ENCODE measurements at places on chromosomes 5 and 9. TPM values are rescaled to one million over a fixed set of nuclear protein-coding genes. Genes with fewer than 3 reads are reported as not detected.

DNA sequence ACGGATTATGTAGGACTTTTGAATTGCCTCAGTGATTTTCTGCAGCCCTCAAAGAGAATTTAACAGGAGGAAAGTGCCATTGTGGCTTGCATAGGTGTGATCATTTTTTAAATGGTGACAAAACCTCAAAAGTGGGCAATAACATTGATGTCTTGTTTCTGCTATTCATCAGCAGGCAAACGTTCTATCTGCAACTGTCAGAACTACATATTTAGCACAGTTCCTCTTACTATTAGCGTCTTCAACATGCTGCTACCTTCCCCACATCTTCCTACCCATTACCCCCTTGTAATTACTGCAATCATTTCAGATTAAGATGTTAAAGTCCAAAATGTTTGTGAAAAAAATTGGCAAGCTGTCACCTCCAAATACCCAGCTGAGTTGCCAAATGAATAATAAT, 254.6 kb downstream of the SMARCA2 start:
- no peak for ATAC-seq

GRCh38 chr5:139947727-139948126, 95.4 kb downstream of the NRG2 start:
- no peak for ATAC-seq

PDE4D gene
- 125 TPM for total RNA-seq

BDP1 gene
- 27.1 TPM for total RNA-seq

DNA sequence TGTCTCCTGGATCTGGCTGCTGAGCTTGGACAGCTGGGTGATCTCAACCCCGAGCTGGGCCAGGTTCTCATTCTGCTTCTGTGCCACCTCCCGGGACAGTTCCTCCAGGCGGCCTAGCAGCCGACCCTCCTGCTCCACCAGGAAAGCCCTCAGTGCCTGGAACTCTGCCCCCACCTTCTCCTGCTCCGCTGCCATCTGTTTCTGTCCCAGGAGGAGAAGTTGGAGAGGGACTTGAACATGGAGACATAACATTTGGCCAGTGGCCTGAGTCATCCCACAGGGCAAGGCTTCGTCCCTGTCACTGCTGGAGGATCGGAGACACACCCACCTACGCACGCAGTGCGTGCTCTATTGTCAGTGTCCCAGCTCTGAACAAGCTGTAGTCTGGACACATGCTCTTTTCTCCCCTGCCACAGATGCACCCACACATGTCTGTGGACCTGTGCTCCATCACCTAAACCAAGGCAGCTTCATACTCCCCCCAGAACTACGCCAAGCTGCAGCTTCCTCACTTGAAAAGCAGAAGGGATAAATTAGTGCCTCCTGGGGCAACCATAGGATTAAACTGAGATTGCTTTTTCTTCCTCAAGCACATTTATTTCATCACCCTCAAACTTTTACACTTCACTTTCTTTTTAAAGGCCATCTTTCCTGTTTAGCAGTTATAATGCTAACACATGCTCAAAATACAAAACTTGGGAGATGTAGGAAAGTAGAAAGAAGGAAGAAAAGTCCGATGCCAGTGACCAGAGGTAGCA, 4.9 kb downstream of the TRIM7 start:
- no peak for ATAC-seq

- ATAC-seq = no peak
Observed at GRCh38 chr9:77982581-77983319, 48.9 kb downstream of the GNAQ start.

DNA sequence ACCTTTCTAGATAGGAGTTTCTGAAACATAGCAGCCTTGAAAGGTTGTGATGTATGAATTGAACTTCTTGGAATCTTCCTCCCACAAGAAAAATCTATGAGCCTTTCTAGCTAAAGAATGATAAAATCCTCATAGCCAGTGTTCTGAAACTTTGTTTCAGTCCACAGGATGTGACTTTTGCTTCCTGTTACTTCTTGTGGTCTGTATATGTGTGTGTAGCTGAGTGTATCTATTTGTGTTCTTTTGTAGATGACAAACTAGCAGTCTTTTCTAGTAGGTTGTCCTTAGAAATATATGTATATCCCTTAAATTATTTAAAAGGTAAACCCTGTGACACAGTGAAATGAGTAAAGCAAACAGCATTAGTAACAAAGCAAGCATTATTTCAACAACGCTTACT, 188.8 kb downstream of the MRPS30 start:
- ATAC-seq = no peak

All from activated T-helper 17 cell treated with anti-CD3 and anti-CD28 coated beads, Interleukin-2, amount 50 U/mL, for 72 hours (primary cell).